ENCODE measurements at places on chromosomes 4 and X. TPM values are rescaled to one million over a fixed set of nuclear protein-coding genes. Genes with fewer than 3 reads are reported as not detected.

CTPS2 gene
- total RNA-seq: 18.9 TPM

CACNA1F gene
- 1.0 TPM for total RNA-seq

SLC9B1 gene
- not detected for total RNA-seq

SFRP2 gene
- total RNA-seq: 8.7 TPM

HSFX3 gene
- not detected for total RNA-seq

APBB2 gene
- total RNA-seq: 27.5 TPM

SASH3 gene
- total RNA-seq: 2.9 TPM

- DNase-seq: no peak
Measured at GRCh38 chr4:142727149-142727548, 119.0 kb downstream of the INPP4B start.

DNA sequence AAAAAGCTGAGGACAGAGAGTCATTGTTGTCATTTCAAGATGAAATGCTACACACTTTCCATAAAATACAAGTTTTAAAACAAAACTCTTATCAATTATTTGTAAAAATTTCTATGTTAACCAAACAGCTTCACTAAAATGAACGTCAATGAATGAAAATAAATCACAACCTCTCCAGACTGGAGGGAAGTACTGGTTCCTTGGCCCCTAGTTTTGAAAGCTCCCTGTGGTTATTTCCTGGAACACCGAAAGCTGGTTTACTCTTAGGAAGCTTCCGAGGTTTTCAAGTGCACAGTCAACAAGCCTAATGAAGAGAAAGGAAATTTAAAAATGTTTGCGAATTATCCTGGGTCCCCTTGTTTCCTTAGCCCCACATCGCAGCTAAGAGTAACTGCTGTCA lies 191.1 kb upstream of the TTC29 start:
- no peak for DNase-seq

DNA sequence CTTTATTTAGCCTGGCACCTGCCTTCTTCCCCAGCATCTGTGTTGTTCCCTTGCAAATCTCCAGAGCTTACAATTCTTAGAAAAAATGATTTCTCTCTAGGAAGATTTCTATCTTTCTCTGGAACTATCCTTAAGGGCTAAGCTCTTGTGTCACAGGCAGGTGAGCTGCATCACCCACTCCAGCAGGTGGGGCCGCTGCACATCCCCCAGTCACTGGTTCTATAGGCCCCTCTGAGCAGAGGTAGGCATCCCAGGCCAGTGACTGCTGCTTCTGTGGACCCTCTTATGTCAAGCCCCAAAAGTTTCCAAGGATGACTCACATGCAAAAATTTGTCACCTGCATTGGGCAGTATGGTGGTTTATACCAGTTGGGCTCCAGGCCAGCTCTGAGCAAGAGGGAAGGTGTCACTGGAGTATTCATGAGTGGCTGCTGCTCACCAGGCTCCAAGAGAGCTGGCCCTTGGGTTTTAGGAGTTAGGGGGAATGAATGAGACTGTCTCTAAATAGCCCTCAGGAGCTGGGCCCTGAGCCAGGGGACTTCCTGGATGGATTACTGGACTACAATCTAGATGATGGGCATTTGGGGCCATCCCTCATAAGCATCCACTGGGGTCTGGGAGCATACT lies 208.1 kb upstream of the EOLA2 start:
- DNase-seq: no peak

GRCh38 chr4:124867536-124867935 lies 155.0 kb upstream of the ANKRD50 start:
- no peak for DNase-seq

DNA sequence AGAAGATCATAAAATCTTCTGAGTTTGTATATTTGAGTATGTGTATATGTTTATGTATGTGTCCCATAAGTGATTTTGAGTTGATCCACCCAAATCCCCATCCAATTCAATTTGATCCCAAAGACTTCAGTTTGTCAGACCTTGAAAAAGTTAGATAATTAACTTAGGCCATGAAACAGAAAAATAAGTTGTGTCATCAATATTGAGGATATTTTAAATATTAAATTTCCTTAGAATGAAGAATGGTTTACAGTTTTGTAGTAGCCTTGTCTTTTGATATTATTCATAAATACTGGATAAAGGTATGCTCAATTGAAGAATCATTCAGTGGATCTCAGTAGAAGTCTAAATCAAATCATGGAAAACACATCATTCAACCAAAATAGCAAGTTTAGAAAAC lies 864.4 kb upstream of the INTU start:
- DNase-seq: no peak
